ENCODE measurements at places on chromosomes 11 and 22.

GRCh38 chr11:67280788-67281551 is 8.1 kb upstream of the ANKRD13D start:
- DNase-seq: no peak
- H3K4me3 ChIP-seq: no peak overlapping the region
- peaks cover 6% of the 10 kb centered on the region for H3K36me3 ChIP-seq

GRCh38 chr22:50607659-50608020 is 7.0 kb downstream of the MAPK8IP2 start:
- no peak for DNase-seq
- H3K27ac ChIP-seq: no peak overlapping the region
- no peak overlapping the region for H3K4me3 ChIP-seq
- peaks cover 53% of the 10 kb centered on the region for H3K27me3 ChIP-seq
- H3K36me3 ChIP-seq: no peaks in the 10 kb centered on the region
- no peaks in the 10 kb centered on the region for H3K4me1 ChIP-seq

DNA sequence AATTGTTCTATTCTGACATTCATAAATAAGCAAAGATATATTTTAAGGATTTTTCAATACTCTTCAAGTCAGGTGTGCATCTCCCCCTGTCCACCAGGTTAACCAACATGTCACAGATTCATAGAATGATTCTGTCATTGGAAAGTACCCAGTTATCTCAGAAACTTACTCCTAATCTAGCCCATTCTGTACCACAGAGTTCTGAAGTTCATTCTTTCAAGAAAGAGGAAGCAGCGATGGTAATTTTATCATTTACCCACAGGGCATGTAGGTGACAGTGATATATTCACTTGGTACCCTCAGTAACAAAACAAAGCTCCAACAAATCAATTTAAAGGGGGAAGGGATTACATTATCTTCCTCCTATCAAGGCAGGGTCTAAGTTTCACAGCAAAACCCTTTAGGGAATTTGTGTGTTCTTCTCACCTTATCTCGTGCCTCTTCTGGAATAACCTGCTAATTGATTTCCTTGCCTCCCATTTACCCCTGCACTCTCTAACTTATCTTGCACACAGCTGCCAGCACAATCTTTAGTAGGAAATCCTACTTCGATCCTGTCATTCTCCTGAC is 19.0 kb upstream of the MPPED2 start:
- no peak overlapping the region for H3K4me3 ChIP-seq
- DNase-seq: no peak
- peak overlapping the region; percentile 30 for H3K27ac ChIP-seq
- H3K4me1 ChIP-seq: peaks cover 23% of the 10 kb centered on the region

- H3K4me3 ChIP-seq: no peak overlapping the region
- H3K27ac ChIP-seq: no peak overlapping the region
- H3K27me3 ChIP-seq: no peaks in the 10 kb centered on the region
Observed at GRCh38 chr11:31233425-31233824, 136.1 kb downstream of the DCDC1 start.

DNA sequence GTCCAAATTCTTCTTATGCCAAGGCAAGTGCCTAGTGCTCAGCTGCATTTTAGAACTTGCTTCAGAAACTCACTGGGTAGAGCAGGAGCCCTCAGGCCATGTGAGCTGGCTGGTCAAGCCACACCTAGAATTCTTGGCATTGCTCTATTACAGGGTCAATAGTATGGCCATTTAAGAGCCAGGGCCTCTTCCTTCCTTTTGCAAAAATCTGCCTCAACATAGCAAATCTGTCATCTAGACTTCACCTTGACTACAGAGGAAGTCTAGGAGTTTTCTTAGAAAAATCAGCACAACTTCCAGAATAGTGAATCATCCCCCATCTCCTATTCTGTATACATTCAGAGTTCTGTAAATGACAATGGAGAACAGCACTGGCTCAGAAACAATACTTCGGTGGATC is 112.0 kb upstream of the TTC12 start:
- peaks cover 2% of the 10 kb centered on the region for H3K36me3 ChIP-seq
- peaks cover 10% of the 10 kb centered on the region for H3K27me3 ChIP-seq
- peaks cover 7% of the 10 kb centered on the region for H3K4me1 ChIP-seq
- H3K4me3 ChIP-seq: no peak overlapping the region
- DNase-seq: no peak
- H3K27ac ChIP-seq: no peak overlapping the region

DNA sequence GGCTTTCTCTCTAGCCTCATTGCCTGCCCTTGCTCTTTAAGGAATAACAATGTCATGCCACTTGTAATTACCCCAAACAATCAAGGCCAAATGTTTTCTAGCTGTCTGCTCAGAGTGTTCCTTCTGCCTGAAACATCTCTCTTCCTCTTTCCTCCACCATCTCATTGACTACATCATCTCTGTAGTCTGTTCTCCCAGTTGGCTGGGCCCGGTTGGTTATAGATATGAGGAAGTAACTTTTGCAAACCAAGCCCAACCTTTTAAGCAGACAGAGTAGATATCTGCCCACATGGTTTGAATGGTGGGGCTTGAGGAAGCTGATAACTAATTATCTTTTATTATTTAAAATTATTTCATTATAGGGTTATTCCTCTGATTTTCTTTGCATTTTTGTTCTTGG is 104.5 kb downstream of the NTM start:
- no peaks in the 10 kb centered on the region for H3K4me1 ChIP-seq
- H3K36me3 ChIP-seq: no peaks in the 10 kb centered on the region
- no peak overlapping the region for H3K4me3 ChIP-seq
- no peak overlapping the region for H3K27ac ChIP-seq

DNA sequence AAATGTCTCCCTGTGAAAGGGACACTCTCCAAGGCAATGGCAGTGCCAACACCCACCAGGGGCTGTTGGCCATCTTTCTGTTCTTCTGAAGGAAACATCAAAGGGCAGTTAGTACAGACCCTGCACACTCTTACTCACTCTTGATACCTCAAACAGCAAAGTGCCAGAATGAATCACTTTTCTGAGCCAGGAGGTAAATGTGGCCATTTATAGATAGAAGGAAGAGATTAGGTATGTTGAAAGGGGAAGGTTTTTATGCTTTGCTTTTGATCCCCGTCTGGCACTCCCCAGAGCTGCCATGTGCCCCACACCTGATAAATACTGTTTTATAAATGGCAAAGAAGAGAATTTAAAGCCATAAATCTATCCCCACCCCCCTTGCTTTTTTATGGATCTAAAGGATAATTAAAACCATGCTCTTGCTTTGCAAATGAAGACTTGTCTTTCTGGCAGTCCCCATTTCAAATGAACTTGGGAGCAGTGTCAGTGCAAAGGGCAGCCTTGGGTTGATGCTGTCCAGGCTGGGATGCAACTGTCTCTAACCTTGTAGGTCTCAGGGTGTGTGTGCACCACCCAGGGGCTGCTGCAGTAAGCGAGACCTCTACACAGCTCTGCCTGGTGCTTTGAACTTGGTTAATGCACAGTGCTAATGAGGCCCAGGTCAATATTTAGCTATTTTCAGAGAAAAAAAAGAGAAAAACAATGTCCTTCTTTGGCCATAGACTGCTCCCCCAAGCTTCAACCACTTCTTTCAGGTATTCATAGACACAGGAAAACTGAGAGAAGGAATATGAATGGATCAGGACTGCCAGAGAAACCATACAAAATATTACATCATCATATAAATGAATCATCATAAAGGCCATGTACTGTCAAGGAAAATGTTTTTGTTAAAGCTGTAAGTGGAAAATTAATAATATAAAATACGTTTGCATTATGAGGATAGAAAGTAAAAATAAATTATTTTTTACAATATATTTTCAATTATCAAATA is 207.5 kb downstream of the ETS1 start:
- no peaks in the 10 kb centered on the region for H3K36me3 ChIP-seq
- no peak overlapping the region for H3K4me3 ChIP-seq
- H3K4me1 ChIP-seq: no peaks in the 10 kb centered on the region
- H3K27ac ChIP-seq: no peak overlapping the region

DNA sequence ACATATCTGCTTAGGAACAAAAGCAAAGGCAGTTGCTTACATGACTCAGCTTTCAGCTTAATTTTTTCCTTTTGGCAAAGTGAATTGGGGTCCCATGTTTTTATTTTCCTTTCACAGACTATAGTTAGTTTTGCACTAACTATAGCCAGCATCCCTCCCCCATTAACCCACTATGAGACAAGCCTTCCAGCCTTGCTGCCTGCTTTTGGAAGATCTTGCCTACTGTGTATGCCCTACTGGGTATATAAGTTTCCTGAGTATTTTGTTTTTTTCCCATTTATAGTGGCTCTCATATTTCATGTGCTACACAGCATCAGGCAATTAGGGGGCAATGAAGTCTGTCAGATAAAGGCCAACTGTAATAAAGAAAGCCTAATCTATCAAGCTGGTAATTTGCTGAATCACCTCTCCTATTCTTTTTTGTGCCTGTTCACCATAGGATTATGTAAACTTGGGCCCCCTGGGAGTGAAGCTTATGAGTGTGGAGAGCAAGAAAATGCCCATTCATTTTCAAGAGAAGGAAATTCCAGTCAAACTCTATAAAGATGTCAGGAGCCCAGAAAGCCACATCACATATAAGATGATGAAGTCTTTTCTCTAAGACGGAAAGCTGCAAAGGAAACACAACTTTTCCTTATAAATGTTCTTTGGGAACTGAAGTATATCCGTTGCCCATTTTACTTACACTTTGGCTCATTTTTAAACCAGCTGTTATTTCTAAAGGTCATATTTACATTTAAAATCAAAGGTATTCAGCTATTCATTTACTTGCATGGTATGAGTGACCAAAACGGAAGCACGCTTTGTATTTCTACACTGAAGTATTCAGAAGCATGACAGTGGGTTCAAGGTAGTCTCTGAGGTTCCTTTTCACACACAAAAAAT is 64.0 kb downstream of the CCDC83 start:
- no peaks in the 10 kb centered on the region for H3K27me3 ChIP-seq
- no peak overlapping the region for H3K4me3 ChIP-seq
- H3K36me3 ChIP-seq: no peaks in the 10 kb centered on the region

GRCh38 chr11:35088676-35089075 is 50.3 kb upstream of the CD44 start:
- no peaks in the 10 kb centered on the region for H3K36me3 ChIP-seq
- H3K4me3 ChIP-seq: no peak overlapping the region
- no peak for DNase-seq
- no peaks in the 10 kb centered on the region for H3K4me1 ChIP-seq
- H3K27me3 ChIP-seq: peaks cover 8% of the 10 kb centered on the region
- H3K27ac ChIP-seq: no peak overlapping the region

- peaks cover 14% of the 10 kb centered on the region for H3K27me3 ChIP-seq
- DNase-seq: no peak
- H3K4me1 ChIP-seq: no peaks in the 10 kb centered on the region
- no peaks in the 10 kb centered on the region for H3K36me3 ChIP-seq
- H3K27ac ChIP-seq: no peak overlapping the region
Observed at GRCh38 chr22:44620129-44620840, 81.7 kb upstream of the PRR5 start.

- H3K36me3 ChIP-seq: no peaks in the 10 kb centered on the region
- H3K27me3 ChIP-seq: no peaks in the 10 kb centered on the region
- DNase-seq: no peak
- H3K27ac ChIP-seq: no peak overlapping the region
- no peak overlapping the region for H3K4me3 ChIP-seq
Observed at GRCh38 chr11:41313226-41313625, 146.2 kb downstream of the LRRC4C start.

DNA sequence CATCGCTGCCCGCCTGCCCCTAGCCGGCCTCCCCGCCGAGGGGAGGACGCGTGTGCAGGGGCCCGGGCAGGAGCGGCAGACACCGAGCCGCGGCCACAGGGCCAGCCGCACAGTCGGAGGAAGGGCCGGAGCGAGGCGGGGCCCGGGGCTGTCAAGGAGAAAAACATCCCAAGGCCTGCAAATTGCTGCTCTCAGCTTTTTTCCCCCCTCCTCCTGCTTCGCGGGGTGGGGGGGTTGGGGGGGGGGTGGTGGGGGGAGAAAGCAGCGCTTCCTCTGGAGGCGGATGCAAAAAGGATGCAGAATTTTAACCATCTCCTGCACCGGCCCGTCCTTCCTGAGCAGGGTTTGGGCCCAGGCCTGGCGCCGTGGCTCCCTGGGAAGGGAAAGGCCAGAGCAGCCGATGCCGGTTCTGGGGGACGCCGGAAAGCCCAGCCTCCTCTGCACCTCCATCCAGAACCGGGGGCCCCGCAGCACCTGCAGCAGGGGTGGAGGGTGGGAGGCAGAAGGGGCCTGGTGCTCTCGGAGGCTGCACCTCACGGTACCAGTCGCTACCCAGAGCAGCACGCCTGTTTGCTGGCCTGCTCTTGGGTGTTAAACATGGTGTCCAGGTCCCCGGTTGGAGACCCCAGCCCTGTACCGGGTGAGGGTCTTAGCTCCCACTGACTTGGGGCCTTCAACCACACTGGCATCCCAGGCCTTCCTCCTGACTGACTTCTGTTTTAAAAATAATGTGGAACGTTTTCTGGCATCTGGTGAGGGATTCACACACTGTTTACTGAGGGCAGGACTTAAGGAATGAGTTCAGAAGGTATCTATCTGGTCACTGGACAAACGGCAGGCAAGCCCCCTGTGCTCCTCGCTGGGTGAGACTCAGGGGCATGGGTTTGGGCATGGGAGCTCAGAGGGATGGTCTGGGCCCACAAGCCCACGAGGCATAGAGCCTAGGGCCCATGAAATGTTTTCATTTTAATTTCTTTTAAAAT is 77.4 kb upstream of the WNT7B start:
- H3K4me3 ChIP-seq: no peak overlapping the region
- H3K36me3 ChIP-seq: no peaks in the 10 kb centered on the region
- no peak for DNase-seq
- no peak overlapping the region for H3K27ac ChIP-seq
- H3K27me3 ChIP-seq: peaks cover 82% of the 10 kb centered on the region

- peaks cover 11% of the 10 kb centered on the region for H3K4me1 ChIP-seq
- H3K27ac ChIP-seq: no peak overlapping the region
- H3K36me3 ChIP-seq: peaks cover 8% of the 10 kb centered on the region
- H3K27me3 ChIP-seq: no peaks in the 10 kb centered on the region
Observed at GRCh38 chr22:17194213-17194612, 25.0 kb downstream of the ADA2 start.

- peaks cover 26% of the 10 kb centered on the region for H3K27me3 ChIP-seq
- peaks cover 34% of the 10 kb centered on the region for H3K4me1 ChIP-seq
- no peak overlapping the region for H3K4me3 ChIP-seq
Observed at GRCh38 chr11:7509966-7510365, 3.8 kb upstream of the PPFIBP2 start.

DNA sequence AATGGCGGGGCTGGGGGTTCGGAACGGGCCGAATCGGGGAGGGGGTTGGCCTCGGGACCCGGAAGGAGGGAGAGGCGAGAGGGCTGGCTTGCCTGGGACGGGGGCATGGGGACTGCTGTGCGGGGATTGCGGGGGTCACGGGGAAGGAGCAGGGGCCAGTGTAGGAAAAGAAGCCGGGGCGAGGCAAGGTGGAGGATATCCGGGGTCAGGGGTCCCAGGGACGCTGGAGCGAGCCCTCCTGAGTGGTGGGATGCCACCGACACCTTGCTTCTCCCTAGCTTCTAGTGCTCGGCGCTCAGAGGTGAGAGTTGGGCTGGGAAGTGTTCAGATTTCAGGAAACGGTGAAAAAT is 426 bp upstream of the GDPD5 start:
- H3K4me3 ChIP-seq: peak overlapping the region; percentile 84
- DNase-seq: no peak
- H3K27ac ChIP-seq: peak overlapping the region; percentile 85
- H3K36me3 ChIP-seq: no peaks in the 10 kb centered on the region
- peaks cover 48% of the 10 kb centered on the region for H3K27me3 ChIP-seq

All from progenitor cell of endocrine pancreas (in vitro differentiated cells).